Pancreas (tissue), 10 donors: ENCODE measurements at places on chromosomes 13 and 19. TPM values are rescaled to one million over a fixed set of nuclear protein-coding genes. Genes with fewer than 3 reads are reported as not detected.
A peak's percentile ranks its signal among the peaks of the same experiment; 100 is the strongest.

DNA sequence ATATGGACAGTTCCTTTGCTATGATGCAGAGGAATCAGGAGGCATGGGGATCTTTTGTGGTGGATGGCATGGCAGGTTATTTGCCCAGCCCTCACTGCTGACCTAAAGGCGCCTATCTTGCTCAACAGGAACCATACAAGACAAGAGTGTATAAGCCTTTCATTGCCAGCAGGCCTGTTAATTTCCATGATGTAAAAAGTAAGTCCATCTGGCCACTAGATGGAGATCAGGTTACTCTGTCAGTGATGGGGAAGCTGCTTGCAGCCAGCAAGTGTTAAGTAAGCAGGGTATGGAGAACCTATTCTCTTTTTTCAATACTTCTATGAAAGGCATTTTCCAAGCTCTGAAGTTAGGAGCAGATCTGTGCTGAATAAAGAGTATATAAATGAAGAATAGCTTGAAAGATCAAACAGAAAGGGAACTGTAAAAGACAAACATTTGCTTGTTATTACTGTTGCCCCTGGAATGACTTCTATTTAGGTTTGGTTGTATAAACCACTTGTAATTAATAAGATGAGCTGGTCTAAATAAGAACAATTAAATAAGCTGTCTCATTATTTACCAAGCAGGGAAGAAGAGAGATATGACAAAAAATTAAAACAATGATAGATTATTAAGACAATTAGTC, 210.9 kb downstream of the RGCC start:
- no peaks in the 10 kb centered on the region for H3K36me3 ChIP-seq
- no peaks in the 10 kb centered on the region for H3K27me3 ChIP-seq
- no peak overlapping the region for H3K27ac ChIP-seq
- DNase-seq, result no peak
- H3K4me1 ChIP-seq, result no peaks in the 10 kb centered on the region

DNA sequence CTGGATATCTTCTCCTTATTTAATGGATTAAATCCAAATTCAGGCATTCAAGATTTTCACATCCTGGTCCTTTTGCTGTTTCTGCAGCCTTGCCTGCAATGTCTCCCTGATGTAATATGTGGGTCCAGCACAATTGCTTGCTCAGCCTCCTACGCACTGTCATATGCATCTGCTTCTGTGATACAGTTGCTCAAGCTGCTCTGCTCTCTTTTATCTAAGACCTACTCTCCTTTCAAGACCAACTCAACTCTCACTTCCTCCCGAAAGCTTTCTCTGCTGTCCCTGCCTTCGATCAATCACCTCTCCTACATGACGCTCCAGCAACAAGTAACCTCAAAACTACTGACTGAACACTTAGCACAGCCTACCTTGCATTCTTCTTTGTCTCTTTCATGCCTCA, 138.2 kb downstream of the DCLK1 start:
- H3K27me3 ChIP-seq, result no peaks in the 10 kb centered on the region
- H3K36me3 ChIP-seq, result no peaks in the 10 kb centered on the region
- H3K4me1 ChIP-seq, result peaks cover 12% of the 10 kb centered on the region
- DNase-seq, result no peak
- no peak overlapping the region for H3K27ac ChIP-seq
- H3K4me3 ChIP-seq, result no peak overlapping the region

GRCh38 chr13:94859278-94859691, 146.9 kb upstream of the SOX21 start:
- no peak overlapping the region for H3K4me3 ChIP-seq
- H3K27ac ChIP-seq, result no peak overlapping the region
- peak; percentile 26 for DNase-seq
- no peaks in the 10 kb centered on the region for H3K27me3 ChIP-seq
- H3K36me3 ChIP-seq, result no peaks in the 10 kb centered on the region
- no peaks in the 10 kb centered on the region for H3K4me1 ChIP-seq

GRCh38 chr19:18049385-18049784, 37.3 kb downstream of the IL12RB1 start:
- H3K36me3 ChIP-seq, result no peaks in the 10 kb centered on the region
- H3K4me3 ChIP-seq, result no peak overlapping the region
- H3K27me3 ChIP-seq, result no peaks in the 10 kb centered on the region

- no peak overlapping the region for H3K4me3 ChIP-seq
- no peaks in the 10 kb centered on the region for H3K27me3 ChIP-seq
- H3K36me3 ChIP-seq, result peaks cover 23% of the 10 kb centered on the region
- H3K27ac ChIP-seq, result no peak overlapping the region
Measured at GRCh38 chr19:16134510-16134909, 9.0 kb upstream of the HSH2D start.

GRCh38 chr13:24032674-24033073, 127.8 kb upstream of the SPATA13 start:
- H3K4me1 ChIP-seq, result peaks cover 46% of the 10 kb centered on the region
- no peak overlapping the region for H3K4me3 ChIP-seq

GRCh38 chr19:51480590-51480989, 2.3 kb downstream of the CEACAM18 start:
- H3K4me1 ChIP-seq, result no peaks in the 10 kb centered on the region
- no peak overlapping the region for H3K27ac ChIP-seq
- no peaks in the 10 kb centered on the region for H3K36me3 ChIP-seq
- H3K4me3 ChIP-seq, result no peak overlapping the region

GRCh38 chr13:34019870-34020269, 201.9 kb downstream of the RFC3 start:
- H3K36me3 ChIP-seq, result no peaks in the 10 kb centered on the region
- no peaks in the 10 kb centered on the region for H3K27me3 ChIP-seq

DNA sequence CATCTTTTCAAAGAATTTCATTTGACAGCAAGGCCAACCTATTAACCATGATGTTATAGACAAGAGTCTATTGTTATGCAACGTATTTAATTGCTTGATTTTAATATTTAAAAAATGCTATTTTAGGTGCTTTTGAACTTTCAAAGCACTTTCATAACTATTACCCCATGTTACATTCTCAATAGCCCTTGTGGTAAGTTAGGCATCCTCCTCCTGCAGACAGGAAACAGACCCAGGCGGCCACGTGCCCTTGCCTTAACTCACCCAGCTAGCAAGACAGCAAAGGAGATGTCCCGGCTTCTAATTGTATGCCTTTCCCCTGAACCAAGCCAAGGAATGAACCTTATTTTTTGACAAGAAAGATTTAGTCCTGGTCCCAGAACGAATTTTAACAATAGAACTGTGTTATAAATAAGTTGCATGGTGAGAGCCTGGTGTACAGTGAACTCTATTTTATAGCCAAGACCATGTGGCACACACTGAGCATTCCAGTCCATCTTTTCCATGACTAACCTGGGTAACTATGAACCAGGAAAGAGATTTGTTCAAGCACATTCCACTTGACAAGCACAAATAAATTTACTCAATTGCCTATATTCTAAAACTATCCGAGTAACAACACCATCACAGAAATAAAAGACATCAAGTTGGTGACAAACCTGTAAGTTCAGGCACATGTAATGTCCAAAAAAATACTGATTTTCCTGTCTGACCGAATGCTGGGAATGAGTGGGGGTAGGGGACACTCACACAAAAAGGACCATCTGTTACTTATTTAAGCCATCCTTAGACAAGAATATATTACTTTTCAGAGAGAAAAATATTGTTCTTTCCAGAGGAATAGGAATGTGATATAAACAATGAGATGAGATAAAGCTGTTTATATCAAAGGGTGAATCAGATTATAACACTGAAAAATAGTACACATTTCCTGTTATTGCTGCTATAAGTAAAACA, 163.0 kb downstream of the EFNB2 start:
- no peaks in the 10 kb centered on the region for H3K4me1 ChIP-seq
- no peak overlapping the region for H3K4me3 ChIP-seq
- H3K27ac ChIP-seq, result no peak overlapping the region
- no peaks in the 10 kb centered on the region for H3K27me3 ChIP-seq
- no peak for DNase-seq
- no peaks in the 10 kb centered on the region for H3K36me3 ChIP-seq

DNA sequence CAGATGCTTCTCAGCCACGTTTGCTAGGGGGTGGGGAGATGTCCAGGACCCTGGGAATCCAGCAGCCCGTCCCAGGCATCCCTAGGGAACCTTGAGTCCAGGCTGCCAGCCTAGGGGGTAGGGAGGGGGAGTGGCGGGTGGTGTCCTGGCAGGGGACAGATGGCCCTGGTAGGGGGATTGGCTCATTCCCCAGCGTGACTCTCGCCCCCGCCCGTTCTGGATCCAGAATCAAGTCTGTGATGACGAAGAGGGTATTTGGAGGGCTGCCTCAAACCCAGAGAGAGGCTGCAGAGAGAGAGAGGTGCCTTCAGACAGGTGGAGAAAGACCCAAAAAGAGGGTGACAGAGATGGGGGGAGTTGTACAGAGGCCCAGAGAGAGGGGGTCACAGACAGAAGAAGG, 4.1 kb downstream of the SLC17A7 start:
- no peak for DNase-seq
- H3K27me3 ChIP-seq, result no peaks in the 10 kb centered on the region
- H3K36me3 ChIP-seq, result no peaks in the 10 kb centered on the region

DNA sequence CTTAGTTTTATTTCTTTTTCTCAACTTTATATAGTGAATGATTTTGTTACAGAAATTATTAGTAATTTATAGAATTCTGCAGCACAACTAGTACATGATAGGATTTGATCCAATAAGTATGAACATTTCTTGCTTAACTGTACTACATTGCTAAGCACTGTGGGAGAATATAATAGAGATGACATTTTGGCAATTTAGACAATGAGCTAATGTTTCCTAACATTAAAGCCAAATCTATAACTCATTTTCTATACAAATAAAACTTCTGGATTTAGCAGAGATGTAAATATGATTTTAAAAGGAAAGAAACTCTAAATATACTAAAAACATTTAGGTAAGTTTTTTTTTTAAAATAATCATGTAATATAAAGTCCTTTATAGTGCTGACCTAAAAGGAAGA, 87.3 kb downstream of the FNDC3A start:
- H3K27ac ChIP-seq, result no peak overlapping the region
- no peaks in the 10 kb centered on the region for H3K4me1 ChIP-seq
- H3K36me3 ChIP-seq, result no peaks in the 10 kb centered on the region
- no peak overlapping the region for H3K4me3 ChIP-seq
- no peak for DNase-seq

The CAMSAP3 gene
- total RNA-seq, result 22.5 TPM

The ZNF611 gene
- 5.7 TPM for total RNA-seq

The SIGLEC12 gene
- total RNA-seq, result not detected

The CCDC122 gene
- total RNA-seq, result 5.8 TPM

The ACER1 gene
- not detected for total RNA-seq

The TMEM255B gene
- total RNA-seq, result 1.8 TPM

The PSG1 gene
- not detected for total RNA-seq

The PPM1N gene
- total RNA-seq, result 0.22 TPM
